RKO (cell line): ENCODE measurements at places on chromosomes 2 and 18.

- no peak for DNase-seq
Measured at GRCh38 chr18:2087877-2088673, 483.2 kb downstream of the METTL4 start.

GRCh38 chr2:193695367-193695766, 1500.6 kb upstream of the TMEFF2 start:
- DNase-seq, result peak; percentile 69

DNA sequence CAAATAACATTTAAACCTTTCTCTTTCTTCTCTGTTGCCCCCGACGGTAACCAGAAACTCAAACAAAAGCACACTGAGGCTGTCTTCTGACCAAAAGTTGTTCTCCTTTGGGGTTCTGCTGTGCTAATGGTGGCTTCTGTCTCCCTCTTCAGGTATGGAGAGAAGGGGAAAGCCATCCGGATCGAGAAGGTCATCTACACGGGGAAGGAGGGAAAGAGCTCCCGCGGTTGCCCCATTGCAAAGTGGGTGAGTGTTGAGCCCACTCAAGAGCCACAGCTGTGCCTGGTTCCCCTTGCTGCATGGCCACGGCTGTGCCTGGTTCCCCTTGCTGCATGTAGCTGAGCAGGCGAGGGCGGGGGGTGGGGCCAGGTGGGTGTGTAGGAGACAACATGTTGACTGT, 67.4 kb downstream of the BOLA3 start:
- no peak for DNase-seq

GRCh38 chr2:50042771-50043170, 888.5 kb upstream of the FSHR start:
- DNase-seq, result no peak

- no peak for DNase-seq
Measured at GRCh38 chr2:168751104-168751740, 51.2 kb upstream of the NOSTRIN start.

DNA sequence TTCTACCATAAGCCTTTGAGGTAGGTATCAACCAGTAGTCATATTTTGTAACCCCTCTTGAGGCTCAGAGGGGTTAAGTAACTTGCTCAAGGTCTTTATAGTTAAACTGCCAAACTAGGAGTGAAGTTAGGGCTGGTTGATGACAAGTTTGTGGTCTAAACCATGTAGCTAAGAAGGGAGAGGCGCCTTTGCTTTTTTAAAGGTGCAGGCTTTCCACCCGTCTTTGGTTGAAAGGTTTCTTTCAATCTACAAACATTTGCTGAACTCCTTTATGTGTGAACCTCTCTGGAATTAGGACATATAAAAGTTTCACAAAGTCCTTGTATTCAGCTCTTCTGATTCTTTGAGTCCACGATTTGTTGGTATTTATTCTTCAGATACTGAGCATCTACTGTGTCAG, 2.4 kb upstream of the MTA3 start:
- no peak for DNase-seq

DNA sequence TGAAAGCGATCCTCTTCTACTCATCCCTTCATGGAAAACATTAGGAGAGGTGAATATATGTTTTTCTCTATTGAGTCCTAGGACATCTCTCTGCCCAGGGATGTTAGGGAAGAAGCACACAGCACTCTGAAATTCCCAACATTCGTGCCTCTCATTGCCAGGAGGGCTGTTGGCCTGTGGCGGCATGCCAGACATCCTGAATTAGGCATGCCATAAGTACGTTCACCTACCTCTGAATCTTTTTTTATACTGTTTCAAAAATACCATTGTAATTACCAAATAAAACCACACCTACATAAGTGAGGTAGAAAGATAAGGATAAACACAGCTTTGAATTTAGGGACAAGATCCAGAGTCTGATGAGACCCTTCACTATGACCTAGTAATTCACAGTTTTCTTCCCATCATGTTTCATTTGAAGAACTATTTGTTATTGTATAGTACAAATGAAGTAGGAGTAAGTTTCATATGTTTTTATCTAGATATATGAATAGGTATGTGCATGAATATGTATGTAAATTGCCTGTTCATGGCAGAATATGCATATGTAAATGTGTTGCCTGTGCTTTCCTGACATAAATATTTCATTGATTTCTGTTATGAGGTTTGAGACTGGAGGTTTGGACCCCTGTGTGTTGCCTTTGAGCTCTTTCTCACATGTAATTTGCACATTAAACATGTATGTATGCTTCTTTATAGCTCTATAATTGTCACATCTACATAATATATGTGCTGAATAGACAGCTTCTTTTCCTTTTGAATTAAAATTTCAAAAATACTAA, 66.6 kb upstream of the STAM2 start:
- DNase-seq, result no peak

DNA sequence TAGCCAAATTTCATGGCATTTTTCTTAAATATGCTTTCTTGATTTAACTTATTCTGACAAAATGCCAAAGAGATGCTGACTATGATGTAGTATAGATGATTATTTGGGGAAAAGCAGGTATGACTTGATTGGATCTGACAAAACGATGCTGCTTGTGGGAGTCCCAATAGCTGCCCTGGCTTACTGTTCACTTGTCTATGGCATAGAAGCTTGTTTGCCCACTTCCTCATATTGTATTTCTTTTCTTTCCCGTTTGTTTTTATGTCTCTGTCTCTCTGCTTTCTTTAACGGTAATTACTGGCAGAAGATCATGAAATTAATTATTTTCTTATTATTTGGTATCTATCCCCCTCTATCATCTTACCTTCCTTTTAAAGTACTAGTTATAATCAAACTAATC, 43.0 kb downstream of the EPC2 start:
- no peak for DNase-seq

GRCh38 chr2:118056165-118056534, 32.1 kb upstream of the INSIG2 start:
- no peak for DNase-seq

GRCh38 chr2:83953697-83954096, 505.4 kb downstream of the SUCLG1 start:
- DNase-seq, result no peak

- peak; percentile 78 for DNase-seq
Measured at GRCh38 chr18:9719421-9719981, 11.4 kb downstream of the RAB31 start.

DNA sequence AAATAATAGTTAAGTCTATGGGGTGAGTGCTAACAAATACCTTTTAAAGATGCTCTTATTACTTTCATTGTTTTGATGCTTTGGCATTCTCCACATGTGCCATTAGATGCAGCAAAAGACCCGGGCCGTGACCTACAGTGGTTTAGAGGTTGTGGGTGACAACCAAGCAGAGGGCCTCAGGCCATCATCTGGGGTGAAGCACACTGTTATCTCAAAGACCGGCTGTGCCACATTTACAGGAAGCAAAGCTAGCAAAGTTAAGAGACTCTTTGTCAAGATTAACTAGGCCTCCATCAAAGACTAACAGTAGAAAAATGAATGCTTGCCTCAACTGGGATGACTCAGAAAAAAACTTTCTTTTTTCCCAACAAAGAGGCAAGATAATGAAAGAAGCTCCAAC, 695.3 kb downstream of the SATB2 start:
- no peak for DNase-seq

DNA sequence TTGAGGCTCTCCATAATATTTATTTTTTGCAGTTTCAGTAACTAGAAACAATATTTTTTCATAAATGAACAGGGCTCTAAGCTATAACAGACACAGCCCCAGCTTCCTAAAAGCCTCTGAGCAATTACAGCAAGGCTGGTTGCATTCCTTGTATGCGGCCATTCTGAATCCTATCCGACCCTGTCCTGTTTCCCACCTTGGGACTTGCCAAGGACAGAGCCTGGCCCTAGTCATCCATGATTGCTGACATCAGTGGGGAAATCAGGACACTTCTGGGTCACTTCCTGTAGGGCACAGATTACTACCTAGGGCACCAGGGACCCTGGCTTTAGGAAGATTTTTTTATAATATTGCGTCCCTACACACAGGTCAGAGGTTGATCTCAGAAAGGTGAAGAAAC, 5.5 kb downstream of the TMEM177 start:
- no peak for DNase-seq

GRCh38 chr2:174176898-174177297, 71.4 kb downstream of the OLA1 start:
- peak; percentile 60 for DNase-seq

GRCh38 chr2:65541773-65542172, 109.4 kb upstream of the SPRED2 start:
- no peak for DNase-seq

GRCh38 chr2:47539228-47539627, 136.3 kb downstream of the MSH2 start:
- no peak for DNase-seq

DNA sequence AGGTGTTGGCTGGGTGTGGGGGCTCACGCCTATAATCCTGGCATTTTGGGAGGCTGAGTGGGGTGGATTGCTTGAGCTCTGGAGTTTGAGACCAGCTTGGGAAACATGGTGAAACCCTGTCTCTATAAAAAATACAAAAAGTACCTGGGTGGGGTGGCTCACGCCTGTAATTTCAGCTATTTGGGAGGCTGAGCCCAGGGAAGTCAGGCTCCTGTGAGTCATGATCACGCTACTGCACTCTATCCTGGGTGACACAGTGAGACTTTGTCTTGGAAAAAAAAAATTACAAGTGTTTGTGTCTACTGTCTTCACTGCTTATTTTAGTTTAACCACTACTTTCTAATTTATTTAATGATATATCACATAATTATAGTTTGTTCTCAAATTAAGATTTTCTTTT, 62.7 kb upstream of the DOCK10 start:
- DNase-seq, result no peak

DNA sequence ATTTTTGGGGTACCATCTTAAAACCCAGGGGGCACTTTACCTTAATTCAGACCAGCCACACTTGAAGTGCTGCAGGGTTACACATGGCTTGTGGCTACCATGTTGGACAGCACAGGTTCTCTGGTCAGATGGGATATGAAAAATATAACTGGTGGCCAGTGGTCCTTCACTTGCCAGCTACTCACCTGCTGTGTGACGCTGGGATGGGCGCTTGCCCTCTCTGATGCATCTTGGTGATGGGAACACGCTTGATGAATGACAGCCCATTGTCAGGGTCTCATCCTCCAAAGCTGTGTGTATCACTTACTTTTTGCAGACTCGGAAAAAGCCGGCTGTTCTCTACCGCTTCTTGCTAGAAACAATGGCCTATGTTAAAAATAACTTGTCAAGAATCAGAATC, 22.5 kb downstream of the HJURP start:
- no peak for DNase-seq

GRCh38 chr18:34901299-34901698, 139.9 kb upstream of the MAPRE2 start:
- DNase-seq, result peak; percentile 11

- peak; percentile 20 for DNase-seq
Measured at GRCh38 chr2:181430406-181431118, 26.6 kb upstream of the ITGA4 start.

DNA sequence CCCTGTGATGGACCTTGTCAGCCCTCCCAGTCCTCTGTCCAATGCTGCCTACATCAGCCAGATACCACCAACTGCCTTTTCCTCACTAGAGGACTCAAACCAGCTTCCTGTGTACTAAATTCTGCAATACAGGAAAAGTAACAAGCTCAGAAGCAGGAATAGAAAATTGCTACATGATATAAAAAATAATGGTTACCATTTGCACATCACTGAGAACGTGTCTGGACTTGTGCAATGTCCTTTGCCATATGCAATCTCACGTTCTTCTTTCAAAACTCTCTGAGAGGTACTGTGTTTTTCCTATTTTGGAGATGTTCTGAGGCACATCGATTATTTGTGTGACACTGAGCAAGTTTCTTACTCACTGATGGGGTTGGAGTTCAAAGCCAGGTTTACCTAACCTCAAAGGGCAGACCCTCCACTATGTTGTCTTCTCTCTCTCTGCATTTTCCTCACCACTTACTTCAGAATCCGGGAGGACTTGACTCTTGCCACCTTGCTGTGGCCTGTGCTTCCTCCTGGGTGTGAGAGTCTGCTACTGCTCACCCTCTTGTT, 12.1 kb downstream of the UPP2 start:
- DNase-seq, result no peak

DNA sequence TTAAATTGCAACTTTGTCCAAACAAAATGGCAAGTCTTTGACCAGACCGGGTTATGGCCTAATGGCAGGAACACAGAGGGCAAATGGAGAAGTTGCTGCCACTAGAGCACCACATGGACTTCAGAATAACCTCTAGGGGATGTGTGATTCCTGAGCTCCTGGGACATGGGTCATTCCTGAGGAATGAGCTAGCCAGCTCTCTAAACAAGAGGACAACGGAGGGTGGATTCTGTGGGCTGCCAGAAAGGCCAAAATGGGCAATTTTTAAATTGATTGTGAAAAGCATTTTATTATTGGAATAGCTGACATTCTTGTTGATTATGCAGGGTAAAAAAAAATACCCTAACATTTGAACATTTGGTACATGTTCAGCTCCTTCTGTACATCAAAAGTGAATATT, 109.8 kb upstream of the FZD5 start:
- no peak for DNase-seq

DNA sequence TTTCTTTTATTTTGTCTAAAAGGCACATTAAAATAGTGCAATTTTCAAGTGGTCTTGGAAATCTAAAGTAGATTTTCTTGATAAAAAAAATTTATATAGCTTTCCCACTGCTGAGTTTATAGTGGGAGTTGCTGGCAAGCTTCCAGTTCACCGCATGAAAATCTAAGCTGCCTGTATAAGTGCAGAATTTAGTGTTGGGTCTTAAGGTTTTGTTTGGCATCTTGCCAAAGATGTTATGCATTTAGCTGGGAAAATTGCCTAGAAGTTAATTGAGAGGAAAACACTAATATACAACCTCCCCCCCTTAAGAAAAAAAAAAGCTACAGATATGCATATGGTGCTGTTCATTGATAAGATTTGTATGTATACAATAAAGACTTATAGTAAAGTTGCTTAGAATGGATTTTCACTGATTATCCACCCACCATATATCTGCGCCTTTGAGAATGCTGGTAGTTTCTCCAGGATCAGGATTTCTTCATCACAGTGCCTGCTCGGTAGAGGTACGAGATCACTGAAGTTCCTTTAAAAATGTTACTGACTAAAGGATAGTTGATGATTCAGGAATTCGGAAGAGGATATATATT, 803.2 kb upstream of the POU3F3 start:
- no peak for DNase-seq

DNA sequence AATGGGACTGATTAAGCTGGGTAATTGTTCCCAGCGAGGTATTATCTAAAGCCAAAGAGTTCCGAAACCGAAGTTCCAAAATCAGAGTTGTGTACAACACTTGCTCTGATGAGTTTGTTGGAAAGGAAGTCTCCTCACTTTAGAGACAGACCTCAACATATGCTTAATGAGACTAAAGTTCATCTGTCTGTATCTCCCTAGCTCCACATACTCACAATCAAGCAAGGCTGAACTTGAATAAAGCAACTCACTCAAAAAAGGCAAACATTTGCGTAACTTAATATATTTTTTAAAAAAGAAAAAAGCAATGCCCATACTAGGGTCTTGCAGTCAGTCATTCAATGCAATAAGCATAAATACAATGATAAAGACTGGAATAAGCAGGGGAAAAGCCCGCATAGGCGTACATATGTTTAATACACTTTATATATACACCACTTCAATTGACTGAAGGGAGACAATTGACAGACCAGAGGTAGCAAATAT, 60.0 kb downstream of the IRS1 start:
- DNase-seq, result no peak

- DNase-seq, result no peak
Measured at GRCh38 chr2:20516291-20516645, 69.4 kb downstream of the RHOB start.
